ENCODE measurements at places on chromosomes 1 and 21. TPM values are rescaled to one million over a fixed set of nuclear protein-coding genes. Genes with fewer than 3 reads are reported as not detected.

The OPTC gene
- total RNA-seq, result not detected

DNA sequence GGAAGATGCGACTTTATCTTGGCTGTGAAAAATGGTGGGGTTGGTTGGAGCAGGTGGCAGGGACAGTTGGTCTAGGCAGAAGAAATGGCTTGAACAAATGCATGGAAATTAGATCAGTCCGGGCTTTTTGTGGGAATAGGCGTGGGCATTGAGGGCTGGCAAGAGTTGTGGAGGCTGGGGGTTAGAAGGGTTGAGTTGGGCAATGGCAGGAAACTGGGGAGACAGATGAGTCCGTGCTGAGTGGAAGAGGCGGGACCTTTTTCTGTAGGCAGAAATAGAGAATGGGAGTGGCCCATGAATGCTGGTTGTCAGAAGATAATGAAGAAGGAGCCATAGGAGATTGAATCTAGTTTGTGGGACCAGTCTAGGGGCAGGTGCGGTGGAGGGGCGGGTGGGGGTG, 6.9 kb downstream of the PDPN start:
- ATAC-seq, result no peak

- ATAC-seq, result no peak
Measured at GRCh38 chr1:77371396-77371795, 89.6 kb downstream of the AK5 start.

DNA sequence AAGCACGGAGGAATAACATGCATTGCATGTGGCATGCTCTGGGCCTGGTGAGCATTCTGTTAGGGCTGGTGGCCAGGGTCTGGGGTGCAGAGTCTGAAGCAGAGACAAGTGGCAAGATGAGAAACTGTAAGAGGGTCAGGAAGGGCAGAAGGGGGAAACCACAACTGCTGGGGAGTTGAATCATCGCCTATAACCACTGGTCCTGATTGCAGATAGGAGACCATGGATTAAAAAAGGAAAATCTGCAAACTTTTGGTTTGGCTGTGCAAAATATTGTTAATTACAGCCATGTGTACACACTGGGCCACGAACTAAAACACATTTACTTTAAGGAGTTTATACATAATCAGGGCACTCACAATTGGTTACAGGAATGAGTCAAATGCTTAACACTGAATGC, 76.6 kb downstream of the TGFBR3 start:
- no peak for ATAC-seq

The ADAMTS1 gene
- total RNA-seq, result not detected

DNA sequence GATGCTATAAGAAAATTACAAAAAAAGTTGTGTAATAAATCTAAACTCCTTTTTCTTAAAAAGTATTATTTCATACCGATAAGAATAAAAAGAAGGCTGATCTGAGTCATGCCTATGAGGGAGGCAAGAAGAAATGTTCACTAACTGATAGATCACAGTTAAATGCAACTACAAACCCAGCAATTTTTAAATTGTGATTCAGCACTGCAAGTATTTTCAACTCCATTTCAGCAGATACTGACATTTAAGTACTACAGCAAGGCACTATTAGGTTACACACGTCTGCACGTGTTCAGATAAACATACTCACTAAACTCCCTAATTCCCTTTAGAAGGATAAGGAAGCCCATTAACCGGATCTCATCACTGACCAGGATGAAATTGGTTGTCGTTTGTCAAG, 213.3 kb upstream of the ZRANB2 start:
- ATAC-seq, result no peak

- no peak for ATAC-seq
Measured at GRCh38 chr1:59223198-59223597, 73.7 kb upstream of the FGGY start.

GRCh38 chr1:210394281-210394821, 65.6 kb downstream of the HHAT start:
- ATAC-seq, result peak; percentile 39

- no peak for ATAC-seq
Measured at GRCh38 chr1:200108659-200109058, 81.1 kb downstream of the NR5A2 start.

GRCh38 chr1:69835955-69836354, 268.2 kb downstream of the LRRC7 start:
- no peak for ATAC-seq

DNA sequence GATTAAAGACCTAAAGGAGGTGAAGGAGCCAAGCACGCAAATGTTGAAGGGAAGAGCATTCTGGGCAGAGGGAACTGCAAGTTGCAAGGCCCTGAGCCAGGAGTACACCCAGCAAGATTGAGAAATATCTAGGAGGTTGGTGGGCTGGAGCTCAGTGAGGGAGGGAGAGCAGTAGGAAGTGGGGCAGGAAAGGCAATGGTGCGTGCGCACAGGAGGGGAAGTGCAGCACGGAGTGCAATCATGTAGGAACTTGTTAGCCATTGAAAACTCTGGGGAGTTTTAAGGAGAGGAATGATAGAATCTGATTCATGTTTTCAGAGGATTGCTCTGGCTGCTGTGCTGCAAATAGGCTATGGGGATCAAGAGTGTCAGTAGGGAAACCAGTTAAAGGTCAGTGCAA, 13.2 kb upstream of the IGSF3 start:
- no peak for ATAC-seq

DNA sequence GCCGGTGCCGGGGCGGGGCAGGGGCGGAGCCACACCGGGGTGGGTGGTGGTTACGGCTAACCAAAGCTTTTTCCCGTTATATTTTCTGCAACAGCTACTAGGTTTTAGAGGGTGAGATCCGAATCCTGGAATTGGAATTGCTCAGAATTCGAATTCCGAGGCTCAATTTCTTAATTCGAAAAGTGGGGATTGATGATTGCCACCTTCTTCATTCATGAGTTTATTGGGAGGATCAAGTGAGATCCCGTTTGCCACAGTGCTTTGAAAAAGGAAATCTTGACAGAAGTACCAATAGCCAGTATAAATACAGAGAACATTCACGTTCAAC, 207 bp upstream of the SVBP start:
- ATAC-seq, result no peak

- no peak for ATAC-seq
Measured at GRCh38 chr1:106061586-106062495, 994.6 kb upstream of the PRMT6 start.

The PDE4B gene
- total RNA-seq, result 78.5 TPM

GRCh38 chr21:37855647-37856625, 60.3 kb downstream of the KCNJ6 start:
- ATAC-seq, result no peak

DNA sequence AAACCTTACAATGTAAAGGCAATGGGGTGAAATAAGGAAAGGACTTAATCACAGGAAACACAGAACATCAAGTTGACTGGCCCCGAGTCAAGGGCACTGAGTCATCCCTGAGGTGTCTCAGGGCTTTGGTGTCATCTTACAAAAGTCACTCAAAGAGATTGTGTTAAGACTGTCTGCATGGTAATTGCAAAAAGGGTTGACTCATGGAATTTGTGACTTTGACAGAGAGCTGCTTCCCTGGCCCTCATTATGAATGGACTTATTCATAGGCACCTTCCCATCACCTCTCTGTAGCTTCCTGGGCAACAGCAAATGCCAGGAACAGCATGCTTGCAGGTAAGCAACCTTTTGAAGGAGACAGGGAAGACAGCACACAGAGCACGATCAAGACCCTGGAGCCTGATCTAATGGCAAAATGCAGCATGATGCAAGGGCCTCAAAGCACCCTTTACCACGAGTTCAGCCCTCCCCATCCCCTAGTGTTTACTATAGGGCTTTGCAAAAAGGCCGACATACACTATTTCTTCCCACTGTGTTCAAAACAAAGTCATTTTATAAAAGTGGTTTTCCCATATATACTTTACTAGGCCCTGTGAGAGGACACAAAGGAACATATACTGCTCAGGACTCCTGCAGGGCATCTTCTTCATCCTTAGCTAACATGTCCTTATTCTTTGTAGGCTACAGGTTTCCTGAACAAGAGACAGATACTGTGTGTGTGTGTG, 17.1 kb downstream of the ZP4 start:
- peak; percentile 58 for ATAC-seq

All from activated T-helper 17 cell treated with anti-CD3 and anti-CD28 coated beads, Interleukin-2, amount 50 U/mL, for 72 hours (primary cell).